ENCODE measurements at places on chromosomes 16 and 17.
A peak's percentile ranks its signal among the peaks of the same experiment; 100 is the strongest.

DNA sequence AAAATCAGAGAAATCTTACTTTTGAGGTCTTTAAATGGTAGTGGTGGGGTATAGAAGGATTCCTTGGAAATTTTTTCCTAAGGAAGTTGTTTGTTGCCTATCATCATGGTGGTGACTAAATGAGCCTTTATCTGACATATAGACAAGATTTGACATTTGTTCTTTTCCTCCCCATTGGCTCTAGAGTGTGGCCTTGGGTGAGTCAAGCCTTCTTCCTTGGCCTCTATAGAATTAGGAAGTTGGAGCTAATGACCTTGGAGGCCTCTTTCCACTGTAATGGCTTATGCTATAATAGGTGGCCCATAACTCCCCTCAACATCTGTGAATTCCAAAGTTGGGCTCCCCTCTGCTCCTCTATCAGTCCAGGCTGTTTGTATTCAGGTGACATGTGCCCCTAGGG is 79.1 kb upstream of the HNF1B start:
- DNase-seq = no peak

DNA sequence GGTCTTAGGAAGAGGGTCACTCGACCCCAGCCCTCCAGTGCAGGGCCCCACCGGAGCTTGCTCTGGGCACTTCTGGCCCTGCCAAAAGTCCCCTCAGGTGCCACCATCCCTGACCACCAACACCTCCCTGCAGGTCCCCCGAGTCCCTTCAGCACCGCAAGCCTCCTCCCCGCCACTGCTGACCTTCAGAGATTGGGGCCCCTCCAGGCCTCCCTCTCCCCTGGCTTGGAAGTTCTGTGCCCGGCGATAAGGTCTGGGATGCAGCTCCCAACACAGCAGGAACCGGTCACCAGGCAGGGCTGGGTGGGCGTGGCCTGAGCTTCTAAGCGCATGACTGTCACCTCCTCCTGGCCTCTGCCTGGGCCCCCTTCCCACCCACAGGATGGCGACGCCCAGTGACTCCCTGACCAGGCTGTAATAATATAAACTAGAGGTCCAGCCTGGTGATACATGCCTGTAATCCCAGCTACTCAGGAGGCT is 11.2 kb downstream of the PIEZO1 start:
- no peak for DNase-seq

DNA sequence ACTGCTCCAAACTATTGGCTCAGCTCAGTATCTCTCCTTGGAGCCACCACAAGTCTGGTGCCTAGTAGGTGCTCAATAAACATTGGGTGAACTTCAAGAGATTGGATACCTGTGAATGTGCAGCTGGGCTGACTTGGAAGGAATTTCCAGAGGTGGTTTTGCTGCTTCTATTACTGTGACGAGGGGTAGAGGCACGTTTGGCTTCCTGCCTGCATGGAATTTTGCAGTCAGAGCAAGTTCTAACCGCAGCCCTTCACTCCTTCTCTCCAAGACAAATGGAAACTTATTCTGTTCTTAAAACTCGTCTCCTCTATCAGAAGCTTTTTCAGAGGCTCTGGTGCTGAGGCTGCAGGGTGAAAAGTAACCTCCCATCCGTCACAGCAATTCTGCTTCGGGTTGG is 342.5 kb downstream of the CPPED1 start:
- no peak for DNase-seq

DNA sequence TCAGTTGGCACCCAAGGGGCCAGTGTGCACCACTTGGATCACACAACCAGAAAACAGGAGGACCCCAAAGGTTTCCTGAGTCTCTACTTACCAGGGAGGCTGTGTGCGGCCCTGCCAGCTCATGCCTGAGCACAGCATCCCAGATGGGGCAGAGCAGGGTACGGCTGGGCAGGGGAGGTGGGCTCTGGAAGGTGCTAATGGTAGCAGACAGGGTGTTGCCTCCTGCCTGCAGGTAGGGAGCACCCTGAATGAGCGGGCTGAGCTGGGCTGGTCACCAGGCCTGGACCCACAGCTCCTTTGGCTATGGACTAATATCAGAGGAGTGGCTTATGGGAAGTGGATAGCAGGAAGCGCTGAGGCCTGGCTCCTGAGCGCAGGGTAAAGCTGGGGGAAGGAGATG is 14.6 kb downstream of the RECQL5 start:
- DNase-seq = no peak

DNA sequence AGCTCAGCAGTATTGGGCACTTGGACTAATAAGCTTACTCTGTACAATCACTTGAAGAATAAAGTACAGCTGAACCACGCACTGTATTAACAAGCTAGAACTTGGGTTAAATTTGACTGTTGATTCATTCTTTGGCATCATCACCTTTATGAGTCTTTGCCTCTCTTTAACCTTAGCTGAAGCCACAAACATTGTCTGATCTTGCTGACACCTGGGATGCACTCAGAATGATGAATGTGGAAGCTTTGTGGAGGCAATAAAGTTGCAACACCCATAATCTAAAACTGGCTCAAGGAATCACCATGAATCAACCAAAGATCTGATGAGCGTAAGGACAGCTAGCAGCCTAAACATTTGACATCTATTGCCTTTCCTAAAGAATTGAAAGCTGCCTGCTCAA is 590.6 kb upstream of the SOX9 start:
- DNase-seq = no peak

DNA sequence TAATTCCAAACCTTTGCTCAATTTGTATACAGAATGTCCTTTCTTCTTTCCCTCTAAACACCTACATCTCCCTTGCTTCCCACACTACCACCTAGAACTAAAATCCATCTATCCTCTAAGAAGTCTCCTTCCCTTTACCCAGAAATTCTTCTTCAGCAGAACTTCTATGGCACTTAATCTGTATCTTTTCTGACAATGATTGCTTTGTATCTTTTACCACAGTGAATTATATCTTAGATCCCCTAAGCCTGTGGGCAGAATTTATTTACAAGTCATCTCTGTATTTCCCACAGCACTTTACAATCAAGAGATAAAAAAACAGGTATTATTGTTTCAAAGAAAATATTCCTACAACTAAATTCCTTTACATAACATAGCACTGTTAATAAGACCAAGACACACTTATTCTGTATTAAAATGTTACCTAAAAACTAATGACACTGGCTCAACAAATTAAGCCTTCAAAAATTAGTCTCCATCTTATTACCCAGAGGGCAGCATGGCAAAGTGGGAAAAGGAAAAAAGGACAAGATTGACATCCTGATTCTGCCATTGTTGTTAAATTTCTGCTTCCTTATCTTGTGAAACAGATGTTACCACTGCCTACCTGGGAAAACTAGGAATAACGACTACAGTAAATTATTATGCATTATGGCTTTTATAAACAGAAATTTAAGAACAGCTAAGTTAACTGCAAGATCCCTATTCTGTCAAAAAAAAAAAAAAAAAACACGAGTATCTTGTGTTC is 42.8 kb downstream of the KANSL1 start:
- DNase-seq = no peak

DNA sequence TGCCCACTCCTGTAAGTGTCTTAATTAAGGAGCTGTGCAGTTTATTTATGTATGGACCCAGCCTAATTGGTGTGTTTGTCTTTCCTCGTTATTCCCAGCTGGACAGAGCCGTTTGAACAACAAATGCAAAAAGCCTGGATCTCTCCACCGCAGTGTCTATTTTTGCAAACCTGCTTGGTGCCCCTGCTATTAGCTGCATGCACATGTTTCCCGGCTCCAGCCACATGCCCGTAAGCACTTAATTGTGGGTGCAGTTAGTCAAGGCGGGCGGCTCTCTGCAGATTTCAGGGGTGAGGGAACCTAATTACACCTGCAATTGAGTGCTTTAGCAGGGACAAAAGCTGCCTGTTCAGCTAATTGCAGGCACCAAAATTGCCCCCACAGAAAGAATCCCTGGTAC is 74.0 kb upstream of the GSE1 start:
- DNase-seq = no peak

- no peak for DNase-seq
Measured at GRCh38 chr17:40872416-40872815, 5.4 kb upstream of the KRT12 start.

- no peak for DNase-seq
Measured at GRCh38 chr16:75787440-75787839, 61.1 kb upstream of the CPHXL start.

DNA sequence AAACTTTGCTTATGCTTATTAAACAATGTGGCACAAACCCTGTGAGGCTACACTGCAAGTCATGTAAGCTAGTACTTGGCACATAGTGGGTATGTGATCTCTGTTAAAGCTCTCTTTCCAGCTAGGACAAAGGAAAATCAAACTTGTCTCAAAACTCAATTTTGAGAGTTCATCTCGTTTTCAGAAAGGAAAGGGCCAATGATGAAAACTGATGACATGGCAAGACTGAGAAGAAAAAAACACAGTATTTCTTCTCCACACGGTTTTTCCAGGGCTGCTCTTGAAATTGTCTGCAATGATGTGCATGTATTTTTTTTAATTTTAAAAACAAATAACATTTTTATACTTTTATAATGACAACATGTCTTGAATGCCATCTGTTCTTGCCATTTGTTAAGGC is 389.8 kb downstream of the CA10 start:
- DNase-seq = no peak

- DNase-seq = peak; percentile 74
Measured at GRCh38 chr17:30970831-30971567, at the start of gene RNF135. RNF135 (plus strand) TSS chr17:30971039; CDS start chr17:30971074, 35 bp downstream.

GRCh38 chr17:76077584-76078110 is 1.3 kb upstream of the ZACN start:
- DNase-seq = no peak

- no peak for DNase-seq
Measured at GRCh38 chr16:50576403-50577113, 28.4 kb downstream of the NKD1 start.

GRCh38 chr17:45904866-45905265 is 10.5 kb downstream of the MAPT start:
- DNase-seq = no peak

- DNase-seq = peak; percentile 59
Measured at GRCh38 chr17:8859027-8859803, 8.3 kb downstream of the PIK3R6 start.

DNA sequence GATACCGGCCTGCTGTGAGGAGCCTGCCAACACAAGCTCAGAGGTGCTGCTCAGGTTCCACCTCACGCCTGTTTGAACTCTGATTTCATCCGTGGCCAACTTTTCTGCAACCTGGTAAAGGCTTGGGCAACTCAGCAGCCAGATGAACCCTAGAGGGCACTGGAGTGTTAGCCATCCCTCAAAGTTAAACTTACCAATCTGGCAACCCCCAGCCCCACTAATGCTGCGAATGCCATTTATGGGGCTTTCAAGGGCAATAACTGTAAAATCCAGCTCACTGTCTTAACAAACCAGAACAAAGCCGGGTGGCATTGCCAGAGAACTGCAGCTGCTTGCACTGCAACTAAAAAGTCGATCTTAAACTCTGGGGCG is 105.5 kb downstream of the AXIN2 start:
- DNase-seq = no peak

DNA sequence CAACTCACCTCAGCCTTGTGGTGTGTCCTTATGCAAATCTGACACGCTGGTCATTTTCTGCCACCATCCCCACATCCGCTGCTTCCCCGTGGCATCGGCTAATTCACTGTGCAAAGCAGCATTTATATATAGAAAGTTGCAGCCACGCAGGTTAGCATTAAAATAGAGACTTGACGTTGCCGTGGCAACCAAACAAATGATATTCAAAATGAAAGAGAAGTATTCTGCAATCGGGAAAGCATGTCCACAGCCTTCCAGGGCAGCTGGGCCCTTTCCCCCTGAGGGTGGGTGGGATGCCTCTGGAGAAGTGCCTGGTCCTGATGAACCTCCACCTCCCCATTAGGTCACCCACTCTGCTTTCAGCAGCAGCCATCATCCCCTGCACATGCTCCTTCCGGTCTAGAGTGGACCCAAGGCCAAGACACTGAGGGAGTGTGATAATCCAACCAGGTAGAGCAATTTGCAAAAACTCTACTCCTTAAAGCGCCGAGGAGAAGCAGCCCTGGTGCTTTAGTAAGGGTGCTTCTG is 138.7 kb downstream of the GAS7 start:
- DNase-seq = peak; percentile 41

DNA sequence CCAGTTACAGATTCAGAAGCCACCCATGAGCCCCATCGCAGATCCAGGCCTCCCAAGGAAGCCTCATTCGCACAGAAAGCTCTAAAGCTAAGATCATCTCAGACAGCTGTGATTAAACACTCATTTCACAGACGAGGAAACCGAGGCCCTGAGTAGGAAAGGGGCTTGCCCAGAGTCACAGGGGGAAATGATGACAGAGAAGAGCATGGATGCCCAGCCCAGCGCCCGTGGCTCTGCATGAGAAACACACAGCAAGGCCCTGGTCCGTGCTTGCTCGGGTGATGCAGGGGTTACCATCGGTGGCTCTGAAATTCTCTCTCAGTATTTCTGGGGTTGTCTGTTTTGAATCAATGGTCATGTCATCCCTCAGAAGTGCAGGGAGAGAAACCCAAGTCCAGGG is 109.6 kb downstream of the C16orf78 start:
- DNase-seq = no peak

DNA sequence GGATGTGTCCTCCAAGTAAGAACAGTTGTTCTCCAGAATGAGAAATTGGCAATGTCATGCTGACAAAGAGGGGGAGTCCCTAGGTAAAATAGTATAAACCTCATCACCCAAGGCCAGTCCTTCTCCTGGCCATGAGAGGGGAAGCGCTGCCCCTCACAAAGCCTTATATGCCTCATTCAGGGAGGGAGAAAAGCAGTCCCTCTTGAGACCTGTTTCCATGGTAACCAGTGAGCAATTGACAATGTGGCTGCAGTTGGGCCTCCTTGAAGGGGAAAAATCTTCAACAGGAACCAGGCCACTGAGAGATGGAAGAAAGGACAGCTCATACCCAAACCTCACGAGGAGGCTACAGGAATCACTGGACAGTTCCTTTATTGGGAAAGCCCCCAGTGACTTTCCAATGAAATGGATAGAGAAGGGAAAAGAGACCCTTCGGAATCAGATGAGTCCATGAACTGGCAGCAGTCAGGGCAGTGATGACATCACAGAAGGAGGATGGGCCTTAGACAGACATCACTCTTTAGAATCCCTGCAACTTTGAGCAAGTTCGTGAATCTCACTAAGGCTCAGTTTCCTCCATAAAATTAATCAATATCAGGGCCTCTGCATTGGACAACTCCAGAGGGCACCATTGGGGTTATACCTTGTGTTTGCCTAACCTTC is 275.7 kb downstream of the TOX3 start:
- no peak for DNase-seq

- no peak for DNase-seq
Measured at GRCh38 chr17:6327007-6327406, 107.9 kb downstream of the AIPL1 start.

DNA sequence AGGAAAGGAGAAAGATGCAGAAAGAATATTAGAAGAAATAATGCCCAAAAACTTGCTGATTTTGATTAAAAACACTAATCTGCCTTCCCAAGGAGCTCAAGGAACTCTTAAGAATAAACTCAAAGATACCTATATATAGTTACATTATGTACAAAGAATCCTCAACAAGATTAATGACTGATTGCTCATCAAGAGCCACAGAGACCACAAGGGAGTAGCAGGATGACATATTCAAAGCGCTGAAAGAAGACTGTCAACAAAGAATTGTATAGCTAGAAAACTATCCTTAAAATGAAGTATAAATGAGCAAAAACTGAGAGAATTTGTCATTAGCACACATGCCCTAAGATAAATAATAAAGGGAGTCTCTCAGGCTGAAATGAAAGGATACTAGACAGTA is 6.2 kb downstream of the LPCAT2 start:
- DNase-seq = no peak

- DNase-seq = no peak
Measured at GRCh38 chr17:2821868-2822267, 25.6 kb downstream of the RAP1GAP2 start.
